Type B pancreatic cell (in vitro differentiated cells): ENCODE measurements at places on chromosomes 2 and 18. TPM values are rescaled to one million over a fixed set of nuclear protein-coding genes. Genes with fewer than 3 reads are reported as not detected.

DNA sequence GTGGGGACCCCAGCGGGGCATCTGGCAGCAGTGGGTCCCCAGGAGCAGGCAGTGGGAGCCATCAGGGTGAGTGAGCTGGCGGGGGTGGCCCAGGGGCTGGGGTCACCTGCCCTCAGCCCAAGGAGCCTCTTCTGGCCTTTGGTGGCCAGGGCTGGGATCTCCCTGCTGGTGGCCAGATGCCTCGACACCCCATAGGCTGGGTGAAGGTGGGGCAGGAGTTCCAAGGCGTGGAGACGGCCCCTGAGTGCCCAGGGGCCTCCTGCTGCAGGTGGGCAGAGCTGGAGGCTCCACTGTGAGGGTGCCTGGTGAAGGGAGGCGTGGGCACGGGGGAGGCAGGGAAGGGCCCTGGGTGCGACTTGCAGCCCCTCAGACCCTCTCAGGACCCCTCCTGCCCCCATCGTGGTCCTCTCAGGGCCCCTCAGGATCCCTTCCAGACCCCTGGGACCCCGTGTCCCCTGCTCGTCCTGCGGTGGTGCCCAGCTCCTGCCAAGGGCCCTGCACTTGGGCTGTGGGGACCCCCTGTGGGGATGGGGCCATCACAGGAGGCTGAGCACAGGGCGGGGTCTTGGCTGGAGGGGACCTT, 5.0 kb upstream of the GPR35 start:
- no peak for DNase-seq

GRCh38 chr2:162457490-162457889, 113.6 kb downstream of the GCA start:
- no peak for DNase-seq

DNA sequence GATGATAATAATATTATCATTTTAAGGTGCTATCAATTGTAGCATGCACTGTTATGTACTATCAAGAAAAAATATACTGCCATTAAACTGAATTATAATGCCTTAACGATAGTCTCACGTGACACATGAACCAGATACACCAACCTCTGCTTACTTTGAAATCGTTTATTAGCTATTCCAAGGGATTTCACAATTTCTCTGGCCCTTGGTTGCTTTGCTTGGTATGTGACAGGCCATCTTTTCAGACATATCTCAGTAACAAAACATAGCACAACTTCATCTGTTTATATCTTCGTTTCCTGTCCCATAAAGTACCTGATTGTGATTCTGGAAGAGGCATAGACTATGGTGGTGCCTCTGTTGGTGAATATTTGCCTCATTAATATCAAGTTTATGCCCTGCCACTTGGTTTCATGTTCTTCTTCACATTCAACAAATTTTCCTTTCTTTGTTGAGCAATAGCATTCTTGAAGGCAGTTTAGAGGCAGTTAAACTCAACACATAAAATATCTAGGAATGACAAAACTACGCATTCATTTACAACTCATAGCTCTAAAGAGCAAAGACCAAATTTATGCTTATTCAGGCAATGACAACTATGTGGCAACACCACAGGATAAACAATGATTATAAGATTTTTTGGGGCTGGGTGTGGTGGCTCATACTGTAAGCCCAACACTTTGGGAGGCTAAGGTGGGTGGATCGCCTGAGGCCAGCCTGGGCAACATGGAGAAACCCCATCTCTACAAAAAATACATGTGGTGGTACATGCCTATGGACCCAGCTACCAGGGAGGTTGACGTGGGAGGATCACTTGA, 84.3 kb downstream of the MCFD2 start:
- DNase-seq: no peak

DNA sequence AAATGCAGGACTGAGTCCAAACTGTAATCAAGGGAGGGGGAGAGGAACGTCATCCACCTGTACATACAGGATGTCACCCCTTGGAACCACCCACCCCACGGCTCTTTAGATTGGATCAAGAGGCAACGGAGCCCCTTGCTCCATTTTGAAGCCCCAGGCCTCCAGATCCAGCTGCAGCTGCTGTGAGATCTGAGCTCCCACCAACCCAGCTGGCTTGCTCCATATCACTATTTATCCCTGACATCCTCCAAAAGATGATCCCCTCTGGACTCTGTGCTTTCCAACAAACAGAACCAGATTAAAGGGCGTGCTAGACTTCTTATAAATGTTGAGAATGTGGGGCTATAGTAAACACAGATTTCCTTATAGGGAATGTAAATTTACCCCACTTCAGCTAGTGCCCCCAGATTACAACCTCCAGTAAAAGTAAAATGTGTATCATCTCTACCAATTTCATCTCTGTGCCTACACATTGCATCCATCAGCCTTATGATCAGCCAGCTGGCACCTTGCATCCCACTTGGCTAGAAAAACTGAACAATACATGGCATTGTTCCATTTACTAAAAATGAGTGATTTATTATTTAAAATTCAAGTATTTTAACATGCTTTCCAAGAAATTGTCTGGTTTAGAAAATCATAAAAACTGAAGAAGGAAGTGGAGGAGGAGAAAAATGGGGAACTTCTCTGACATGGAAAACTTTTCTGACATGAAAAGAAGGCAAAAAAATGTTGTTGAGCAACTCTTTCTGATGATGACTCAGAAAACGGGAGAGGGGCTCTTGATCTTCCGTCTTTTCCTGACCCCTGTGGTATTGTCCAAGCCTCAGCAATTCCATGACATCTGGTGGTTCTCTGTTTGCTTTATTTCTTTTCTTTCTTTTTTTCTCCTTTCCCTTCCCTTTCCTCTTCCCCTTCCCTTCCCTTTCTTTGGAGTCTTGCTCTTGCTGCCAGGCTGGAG, 262.6 kb upstream of the THUMPD2 start:
- DNase-seq: no peak

HJURP gene
- 16.7 and 42.1 TPM in 2 replicates for total RNA-seq

DNA sequence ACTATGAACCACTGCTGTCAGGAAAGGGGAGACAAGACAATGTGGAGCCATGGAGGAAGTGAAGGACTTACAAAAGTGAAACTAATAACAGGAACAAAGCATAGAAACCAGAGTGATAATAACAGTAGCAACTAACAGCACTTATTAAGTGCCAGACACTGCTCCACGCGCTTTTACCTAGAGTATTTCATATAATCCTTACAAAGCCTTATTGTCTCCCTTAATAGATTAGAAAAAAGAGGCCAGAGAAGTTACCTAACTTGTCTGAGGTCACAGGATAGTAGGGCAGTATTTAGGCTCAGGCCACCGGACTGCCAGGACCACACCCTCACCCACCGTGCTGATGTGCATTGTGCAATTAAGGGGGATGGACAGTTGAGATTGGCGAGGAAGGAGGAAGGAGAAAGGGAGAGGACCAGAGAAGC, 98.6 kb upstream of the NFU1 start:
- no peak for DNase-seq

DNA sequence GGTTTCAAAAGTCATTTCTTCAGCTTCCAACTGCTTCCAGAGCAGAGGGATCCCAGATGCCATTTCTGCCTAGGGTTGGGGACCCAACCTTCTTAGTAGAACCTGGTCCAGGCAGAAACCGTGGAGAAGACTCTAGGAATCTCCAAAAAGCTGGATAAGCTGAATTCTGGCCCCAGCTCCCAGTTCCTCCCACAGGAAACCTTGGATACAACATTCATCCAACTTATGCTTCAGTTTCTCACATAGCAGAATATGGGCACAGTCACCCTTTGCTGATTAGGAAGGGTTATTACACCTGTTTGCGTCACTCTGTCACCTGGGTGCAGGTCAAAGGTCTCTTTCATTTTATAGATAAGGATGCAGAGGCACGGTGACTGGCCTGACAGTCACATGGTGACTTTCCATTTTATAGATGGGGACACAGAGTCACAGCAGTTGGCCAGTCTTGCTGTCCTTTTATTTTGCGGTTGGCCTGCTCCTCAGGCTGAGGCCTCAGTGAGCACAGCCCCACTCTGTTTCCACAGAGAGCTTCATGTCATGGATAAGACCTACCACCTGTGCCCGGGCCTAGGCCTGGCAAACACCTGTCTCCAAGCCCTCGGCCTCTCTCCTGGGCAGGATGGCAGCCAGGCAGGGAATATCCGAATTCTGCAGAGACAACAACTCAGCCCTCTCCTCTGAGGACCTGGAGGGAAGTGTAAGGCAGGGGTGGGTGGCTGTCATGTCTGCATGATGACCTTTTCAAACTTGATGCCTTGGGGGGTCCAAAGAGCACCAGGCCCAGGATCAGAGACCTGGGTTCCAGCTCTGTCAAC, 148.8 kb downstream of the SMAD7 start:
- DNase-seq: peak; percentile 62

CCDC74A gene
- 19.9 and 26.0 TPM in 2 replicates for total RNA-seq

DNAJC5G gene
- total RNA-seq: not detected in 2 replicates

DNA sequence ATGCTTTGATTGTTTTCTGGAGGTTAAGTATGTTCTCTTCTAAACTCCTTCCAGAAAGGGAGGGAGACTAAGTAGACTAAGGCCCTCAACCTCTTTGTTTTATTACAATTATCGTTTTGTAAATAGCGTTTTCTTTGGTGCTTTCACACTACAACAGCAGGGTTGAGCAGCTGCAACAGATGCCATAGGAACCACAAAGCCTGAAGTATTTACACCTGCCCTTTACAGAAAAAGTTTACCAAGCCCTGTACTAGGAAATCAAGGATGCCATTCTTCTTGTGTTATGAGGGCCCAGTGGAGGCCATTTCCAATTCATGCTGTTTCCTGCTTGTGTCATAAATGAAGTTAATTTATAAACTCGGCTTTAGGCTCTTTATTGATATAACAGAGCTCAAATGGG, 914.8 kb downstream of the DCDC2C start:
- no peak for DNase-seq

- DNase-seq: no peak
These were observed 40.1 kb upstream of the GALNT5 start for GRCh38 chr2:157217409-157217808.

DNA sequence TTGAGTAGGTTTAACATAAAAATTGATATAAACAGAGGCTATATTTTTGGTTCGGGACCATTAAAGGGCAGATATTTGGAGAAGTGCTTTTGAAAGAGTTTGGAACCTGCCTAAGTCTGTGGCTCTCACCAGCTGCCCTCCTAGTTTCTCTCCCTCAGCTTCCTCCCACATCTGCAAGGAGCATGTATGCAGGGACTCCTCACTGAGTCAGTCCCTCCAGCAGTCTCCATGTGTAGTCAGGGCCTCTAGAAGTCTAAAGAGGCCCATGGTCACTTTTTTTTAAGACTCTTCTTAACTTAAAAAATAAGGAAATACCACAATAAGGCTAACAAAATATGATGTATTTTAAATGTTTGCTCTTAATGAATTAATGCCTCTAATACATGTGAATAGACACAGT, 220.0 kb upstream of the TANK start:
- no peak for DNase-seq

DNA sequence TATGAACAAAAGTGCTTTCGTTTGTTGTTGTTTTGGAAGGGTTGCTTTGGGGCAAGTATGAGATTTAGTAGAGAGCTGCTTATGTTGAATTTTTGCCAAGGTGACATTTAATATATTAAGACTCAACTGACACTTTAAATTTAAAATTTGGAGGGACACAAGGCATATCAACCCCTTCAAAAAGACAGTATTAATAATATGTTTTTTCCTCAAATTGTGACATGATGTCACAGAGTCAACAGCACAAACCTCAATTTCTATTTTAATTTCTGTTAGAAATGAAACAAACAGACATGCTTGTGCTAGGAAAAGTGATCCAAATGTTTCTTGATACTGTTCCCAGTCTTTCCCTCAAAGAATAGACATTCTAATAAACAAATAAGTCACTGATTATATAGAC, 218.9 kb downstream of the CYRIA start:
- DNase-seq: no peak

GRCh38 chr2:183780072-183780471, 655.8 kb downstream of the NUP35 start:
- DNase-seq: no peak

GRCh38 chr2:177900082-177900481, 172.5 kb downstream of the PDE11A start:
- no peak for DNase-seq

GRCh38 chr2:28772351-28772750, 20.7 kb downstream of the PPP1CB start:
- DNase-seq: no peak

DNA sequence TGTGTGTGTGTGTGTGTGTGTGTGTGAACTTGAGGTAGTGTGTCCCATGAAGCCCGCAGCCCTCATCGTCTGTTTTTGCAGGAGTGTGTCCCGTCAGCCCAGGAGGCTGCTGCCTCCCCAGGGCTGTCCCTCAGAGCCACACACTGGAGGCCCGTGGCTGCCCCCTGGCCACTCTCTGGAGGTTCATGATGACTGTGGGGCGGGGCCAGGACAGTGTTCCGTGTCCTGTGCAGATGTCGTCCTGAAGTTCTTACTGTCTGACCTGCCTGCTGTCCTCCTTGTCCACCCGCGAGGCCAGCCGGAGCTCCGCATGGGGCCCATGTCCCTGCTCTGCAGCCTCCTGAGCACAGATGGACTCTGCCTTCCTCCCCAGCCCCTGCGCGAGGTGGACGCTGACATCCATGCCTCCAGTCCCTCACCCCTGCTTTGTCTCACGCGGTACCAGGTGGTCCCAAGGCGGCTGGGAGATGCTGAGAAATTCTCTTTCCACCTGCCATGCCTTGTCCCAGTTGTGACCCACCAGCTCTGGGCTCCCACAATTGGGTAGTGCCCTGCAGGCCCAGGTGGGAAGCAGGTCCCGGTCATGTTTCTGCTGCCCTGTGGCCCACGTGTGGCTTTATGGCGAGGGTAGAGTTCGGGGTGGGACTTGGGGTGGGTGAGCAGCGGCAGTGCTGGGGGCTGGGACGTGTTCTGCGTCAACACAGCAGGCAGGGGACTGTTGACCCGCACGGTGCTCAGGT, 92.8 kb downstream of the NFATC1 start:
- no peak for DNase-seq

GRCh38 chr2:240599141-240599583, 12.6 kb downstream of the CAPN10 start:
- DNase-seq: no peak

LONRF2 gene
- 4.5 and 8.9 TPM in 2 replicates for total RNA-seq

DNA sequence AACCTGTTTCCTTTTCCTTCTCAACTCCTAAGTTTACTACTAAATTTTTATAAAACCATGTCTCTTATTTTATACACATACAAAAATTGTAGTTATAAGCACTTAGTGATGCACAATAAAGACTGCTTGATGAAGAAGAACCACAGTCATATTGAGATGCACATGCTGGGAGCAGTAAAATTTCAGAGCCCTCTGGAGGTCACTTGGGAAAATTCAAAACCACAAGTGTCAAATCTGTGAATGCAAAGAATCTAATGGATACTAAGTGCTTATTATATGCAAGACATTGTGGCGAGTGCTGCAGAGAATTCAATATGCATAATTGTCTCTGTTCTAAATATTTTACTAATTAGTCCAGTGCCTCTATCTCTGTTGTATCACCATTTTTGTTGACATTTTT, 180.5 kb downstream of the VWC2L start:
- DNase-seq: no peak

FBXO15 gene
- total RNA-seq: 2.0 and 4.7 TPM in 2 replicates

GRCh38 chr2:29520001-29520400, 401.4 kb downstream of the ALK start:
- DNase-seq: no peak

DNAH7 gene
- 1.4 and 7.5 TPM in 2 replicates for total RNA-seq

- no peak for DNase-seq
These were observed 21.7 kb upstream of the APCDD1 start for GRCh38 chr18:10432781-10433180.

PJVK gene
- total RNA-seq: 2.3 and 8.0 TPM in 2 replicates
